Omental fat pad (tissue), 4 donors: ENCODE measurements at places on chromosomes 2 and 18. TPM values are rescaled to one million over a fixed set of nuclear protein-coding genes. Genes with fewer than 3 reads are reported as not detected.

DNA sequence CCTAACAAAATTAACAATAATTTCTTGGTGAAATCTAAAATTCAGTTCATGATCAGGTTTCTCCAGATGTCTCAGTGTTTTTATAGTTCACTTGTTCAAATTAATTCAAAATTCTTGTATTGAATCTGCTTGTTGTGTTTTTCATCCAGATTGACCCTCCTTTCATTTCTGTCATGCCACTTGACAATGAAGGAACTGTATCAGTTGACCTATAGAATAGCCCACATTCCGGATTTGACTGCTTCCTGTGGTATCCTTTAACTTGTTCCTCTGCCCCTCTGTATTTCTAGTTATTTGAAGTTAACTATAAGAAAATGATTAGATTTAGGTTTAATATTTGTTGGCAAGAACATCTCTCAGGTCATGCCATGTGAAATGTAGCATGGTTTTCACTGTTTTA, 53.3 kb downstream of the TWSG1 start:
- DNase-seq, result no peak

- DNase-seq, result no peak
Measured at GRCh38 chr2:224849264-224849663, 133.1 kb upstream of the CCDC195 start.

DNA sequence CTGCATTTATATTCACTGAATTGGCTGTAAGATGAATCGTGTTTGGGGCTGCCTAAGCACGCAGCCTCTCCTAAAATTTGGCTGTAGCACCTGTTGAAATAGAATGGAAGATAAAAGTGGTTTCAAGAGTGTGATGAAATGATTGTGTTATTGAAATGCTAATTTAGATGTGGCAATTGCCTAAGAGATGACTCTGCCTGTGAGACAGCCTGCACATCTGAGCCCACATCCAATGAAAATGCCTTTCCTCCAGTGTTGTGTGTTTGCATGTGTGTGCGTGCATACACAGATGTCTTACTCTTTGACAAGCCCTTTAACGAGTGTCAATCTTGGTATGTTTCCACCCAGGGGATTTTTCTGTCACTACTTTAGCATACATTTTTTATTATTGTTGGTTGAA, 346.9 kb downstream of the MEIS1 start:
- no peak for DNase-seq

DNA sequence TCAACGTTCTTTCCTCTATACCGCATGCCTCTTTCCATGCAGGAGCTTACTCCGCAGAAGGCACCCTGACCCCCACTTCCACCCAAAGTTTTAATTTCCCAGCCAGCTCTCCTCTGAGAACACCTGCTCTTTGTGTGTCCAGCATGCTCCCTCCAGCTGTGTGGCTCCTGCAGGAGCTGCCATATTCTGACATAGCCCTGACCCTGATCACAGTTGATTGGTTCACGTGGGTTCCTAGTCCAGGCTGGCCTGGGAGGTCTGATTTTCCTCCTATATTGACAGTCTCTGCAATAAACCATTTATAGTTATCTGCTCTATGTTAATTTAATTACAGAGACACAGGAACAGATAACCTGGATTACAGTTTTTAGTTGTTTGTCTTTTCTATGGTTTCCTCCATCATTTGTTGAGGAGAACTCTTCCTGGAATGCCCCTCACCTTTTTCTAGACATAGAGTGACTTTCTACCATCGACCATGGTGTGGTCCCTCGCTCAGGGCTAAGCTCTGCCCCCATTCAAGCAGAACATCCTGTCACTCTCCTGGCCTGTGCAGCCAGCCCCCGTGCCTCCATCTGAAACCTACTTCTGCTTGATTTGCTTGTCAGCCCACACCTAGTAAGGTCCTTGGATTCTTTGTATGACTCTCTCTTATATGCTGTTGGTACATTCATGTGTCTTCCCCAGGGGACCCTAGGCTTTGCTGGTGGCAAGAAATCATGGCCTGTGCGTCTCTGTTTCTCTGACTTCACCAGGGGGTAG, 231.5 kb downstream of the LPIN1 start:
- no peak for DNase-seq

- DNase-seq, result no peak
Measured at GRCh38 chr2:20371323-20372025, 20.8 kb upstream of the PUM2 start.

- no peak for DNase-seq
Measured at GRCh38 chr18:33116376-33116775, 324.1 kb downstream of the CCDC178 start.

DNA sequence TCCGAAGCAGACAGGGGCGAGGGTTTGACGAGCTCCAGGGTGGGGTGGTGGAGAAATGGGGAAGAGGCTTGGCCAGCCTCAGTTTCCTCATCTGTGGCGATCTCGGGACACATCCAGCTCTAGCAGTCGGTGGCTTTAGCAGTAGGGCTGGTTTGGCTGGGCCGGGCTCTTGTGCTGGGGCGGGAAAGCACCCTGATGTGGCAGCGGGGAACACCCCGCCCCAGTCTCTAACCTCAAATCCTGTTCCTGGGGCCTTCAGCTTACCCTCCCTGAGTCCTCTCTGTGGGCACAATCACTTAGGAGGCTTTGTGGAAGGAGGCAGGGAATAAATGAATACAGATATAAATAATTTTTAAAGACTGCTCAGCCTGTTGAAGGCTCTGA, 26.5 kb upstream of the MCFD2 start:
- DNase-seq, result no peak

DNA sequence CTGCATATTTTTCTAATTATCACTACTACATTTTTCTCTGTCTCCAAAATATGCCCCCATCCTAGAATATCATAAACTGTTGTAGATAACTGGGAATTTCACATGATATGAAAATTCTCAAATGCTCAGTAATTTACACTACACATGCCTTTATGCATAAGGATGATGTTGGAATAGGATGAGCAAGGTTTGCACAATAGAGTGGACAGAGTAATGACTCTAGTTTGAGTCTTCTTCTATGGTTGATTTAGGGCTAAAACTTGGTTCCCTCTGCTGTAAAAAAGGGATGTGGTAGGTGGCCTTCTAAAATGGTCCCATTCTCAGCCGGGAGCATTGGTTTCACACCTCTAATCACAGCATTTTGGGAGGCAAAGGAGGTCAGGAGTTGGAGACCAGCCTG, 129.9 kb downstream of the BCL11A start:
- DNase-seq, result no peak

- no peak for DNase-seq
Measured at GRCh38 chr2:211868996-211869533, 669.5 kb downstream of the ERBB4 start.

DNA sequence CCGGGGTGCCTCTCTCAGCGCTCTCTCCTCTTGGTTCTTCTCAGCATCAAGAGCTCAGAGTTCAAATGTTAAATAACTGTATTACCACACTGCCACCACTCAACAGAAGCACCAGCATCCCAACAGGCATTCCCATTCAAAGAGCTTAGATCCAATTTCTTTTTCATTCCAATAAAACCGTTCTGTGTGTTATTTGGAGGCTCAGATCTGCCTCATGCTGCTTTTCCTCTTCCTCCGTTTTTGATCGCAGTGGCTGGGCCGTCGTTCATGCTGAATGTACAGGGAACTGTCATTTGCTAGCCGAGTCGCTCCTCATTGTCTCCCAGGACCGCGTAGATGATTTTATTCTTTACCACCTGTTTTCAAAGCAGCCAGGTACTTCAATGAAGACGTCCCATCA, 798.9 kb upstream of the SALL3 start:
- no peak for DNase-seq

- no peak for DNase-seq
Measured at GRCh38 chr2:142973160-142973821, 95.8 kb downstream of the KYNU start.

Gene C2orf66
- not detected for total RNA-seq

DNA sequence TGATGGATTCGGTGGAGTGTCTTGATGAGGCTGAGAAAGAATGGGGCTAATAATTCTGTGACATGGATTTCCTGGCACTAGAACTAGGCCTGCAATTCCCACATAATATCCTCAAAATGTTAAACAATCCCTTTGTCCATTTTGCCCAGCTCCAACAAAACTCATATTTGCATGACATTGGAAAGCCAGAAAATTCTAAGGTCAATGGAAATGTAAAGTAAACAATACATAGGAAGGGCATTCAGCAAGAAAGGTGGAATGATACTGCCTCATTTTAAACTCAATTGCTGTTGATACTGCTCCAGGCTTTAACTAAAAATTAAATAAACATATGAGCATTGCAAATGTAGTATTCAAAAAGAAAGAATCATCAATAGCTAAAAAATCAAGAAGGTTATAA, 434.8 kb upstream of the SLC8A1 start:
- no peak for DNase-seq

Gene RAD51AP2
- total RNA-seq, result not detected

DNA sequence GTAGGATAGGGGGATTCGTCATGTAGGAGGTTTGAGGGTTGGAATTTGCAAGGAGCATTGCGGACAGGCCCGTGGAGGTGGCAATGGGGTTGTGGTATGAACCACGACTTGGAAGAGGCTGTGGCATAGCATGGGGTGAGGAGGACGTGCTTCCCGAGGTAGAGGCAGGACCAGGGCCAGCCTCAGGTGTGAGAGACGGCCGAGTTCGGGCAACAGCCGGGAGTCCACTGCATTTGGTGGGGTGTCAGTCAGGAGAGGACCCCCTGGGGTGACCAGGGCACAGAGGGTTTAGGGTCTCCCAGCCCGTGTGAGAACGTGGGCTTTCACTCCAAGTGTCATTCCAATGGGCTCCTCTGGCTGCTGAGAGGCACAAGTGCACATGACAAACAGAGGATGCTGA, 339.0 kb downstream of the EIPR1 start:
- no peak for DNase-seq

DNA sequence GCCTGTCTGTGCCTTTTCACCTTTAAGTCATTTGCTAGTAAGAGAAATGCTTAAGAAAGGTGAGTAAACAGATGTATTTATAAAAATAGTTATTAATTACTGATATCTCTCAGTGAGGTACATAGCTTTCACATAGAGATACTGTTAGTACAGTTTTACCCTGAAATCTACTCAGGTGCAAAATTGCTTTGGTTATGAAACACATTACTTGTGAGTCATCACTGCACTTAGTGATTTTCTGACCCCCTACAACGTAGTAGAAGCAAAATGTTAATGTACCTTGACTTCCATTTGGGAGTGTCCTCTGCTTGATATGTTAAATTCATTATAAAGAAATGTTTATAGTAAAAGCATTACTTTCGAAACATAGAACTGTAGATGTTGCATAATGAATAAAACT, 6.5 kb downstream of the GLS start:
- no peak for DNase-seq

- DNase-seq, result no peak
Measured at GRCh38 chr18:12742453-12742852, 39.6 kb downstream of the PSMG2 start.

GRCh38 chr2:29262681-29263260, 147.6 kb downstream of the CLIP4 start:
- no peak for DNase-seq

- DNase-seq, result no peak
Measured at GRCh38 chr2:7523481-7524120, 606.4 kb downstream of the RNF144A start.

Gene SERPINB8
- 26.2 TPM for total RNA-seq

GRCh38 chr18:25704494-25704893, 352.5 kb upstream of the ZNF521 start:
- DNase-seq, result no peak

DNA sequence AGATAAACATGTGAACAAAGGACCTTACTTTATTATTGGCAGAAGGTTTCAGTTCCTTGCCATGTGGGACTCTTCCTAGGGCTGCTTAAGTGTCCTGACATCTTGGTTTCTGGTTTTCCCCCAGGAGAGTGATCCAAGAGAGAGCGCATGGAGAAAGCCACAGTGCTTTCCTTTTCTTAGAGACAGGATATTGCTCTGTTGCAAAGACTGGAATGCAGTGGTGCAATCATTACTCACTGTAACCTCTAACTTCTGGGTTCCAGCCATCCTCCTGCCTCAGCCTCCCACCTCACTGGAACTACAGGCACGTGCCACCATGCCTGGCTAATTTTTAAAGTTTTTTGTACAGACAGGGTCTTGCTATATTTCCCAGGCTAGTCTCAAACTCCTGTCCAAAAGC, 38.1 kb upstream of the TCF7L1 start:
- no peak for DNase-seq

Gene UGT1A5
- total RNA-seq, result not detected

- DNase-seq, result no peak
Measured at GRCh38 chr2:85830645-85831044, 58.1 kb downstream of the ST3GAL5 start.

Gene SOWAHC
- 14.9 TPM for total RNA-seq

- no peak for DNase-seq
Measured at GRCh38 chr18:47935321-47936055, 5.0 kb upstream of the SMAD2 start.

GRCh38 chr2:218418717-218419458, at the start of gene VIL1:
TSS of gene VIL1 (plus strand) at chr2:218419123. CDS start at chr2:218423779, 4,656 bp downstream.
- DNase-seq, result no peak

Gene SRD5A2
- not detected for total RNA-seq

- DNase-seq, result no peak
Measured at GRCh38 chr2:239726631-239727181, 298.4 kb downstream of the NDUFA10 start.
